Stimulated activated CD4-positive, alpha-beta T cell treated with anti-CD3 and anti-CD28 coated beads, Interleukin-4, amount 100 ng/mL, for 48 hours (primary cell): ENCODE measurements at places on chromosomes 13 and 19.
A peak's percentile ranks its signal among the peaks of the same experiment; 100 is the strongest.

GRCh38 chr19:29118389-29118788, 94.6 kb downstream of the UQCRFS1 start:
- DNase-seq: no peak

- DNase-seq: no peak
These were observed 988 bp upstream of the CCDC169 start for GRCh38 chr13:36298535-36299068.

DNA sequence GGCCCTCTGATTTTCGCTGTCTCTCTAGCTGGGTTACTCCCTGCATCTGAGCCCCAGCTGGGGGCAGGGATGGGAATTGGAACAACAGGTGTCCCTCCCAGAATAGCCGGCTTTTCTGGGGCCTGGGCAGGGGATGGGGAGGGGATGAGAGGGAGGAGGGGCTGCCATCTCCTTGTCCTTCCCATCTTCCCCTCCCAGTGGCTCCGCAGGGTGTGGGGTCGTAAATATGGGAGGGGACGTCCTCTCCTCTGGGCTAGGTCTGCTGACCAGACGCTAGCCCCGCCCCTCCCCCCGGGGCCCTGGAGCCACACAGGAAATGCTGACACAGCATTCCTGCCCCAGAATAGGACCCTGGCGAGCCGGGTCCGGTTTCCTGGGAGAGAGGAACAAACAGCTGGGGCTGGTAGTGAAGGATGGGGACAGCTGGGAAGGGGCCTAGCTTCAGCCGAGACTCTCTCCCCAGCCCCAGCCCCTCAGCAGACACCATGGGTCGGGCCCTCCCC, 1.1 kb downstream of the RYR1 start:
- no peak for DNase-seq

DNA sequence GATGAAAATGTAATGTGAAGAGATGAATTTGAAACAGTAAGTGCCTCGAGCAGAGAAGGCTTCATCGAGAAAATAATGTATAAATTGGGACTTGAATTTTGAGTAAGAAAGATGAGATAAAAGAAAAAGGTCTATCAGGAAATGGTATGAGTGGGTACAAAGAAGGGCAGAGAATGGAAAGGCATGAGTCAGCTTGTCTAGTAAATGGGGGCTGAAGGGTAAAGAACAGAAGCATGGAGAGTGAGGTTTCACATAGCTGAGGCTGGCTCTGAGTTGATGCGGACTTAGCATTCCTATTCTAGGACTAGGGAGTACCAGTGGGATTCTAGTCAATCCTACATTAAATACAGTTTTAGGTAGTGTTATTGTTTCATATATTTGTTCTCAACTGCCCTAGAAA, 85.8 kb downstream of the ZC3H13 start:
- no peak for DNase-seq

- peak; percentile 99 for DNase-seq
These were observed 17.1 kb upstream of the ZNF846 start for GRCh38 chr19:9785367-9786331.

- DNase-seq: no peak
These were observed 175.8 kb downstream of the DCT start for GRCh38 chr13:94303644-94304174.

DNA sequence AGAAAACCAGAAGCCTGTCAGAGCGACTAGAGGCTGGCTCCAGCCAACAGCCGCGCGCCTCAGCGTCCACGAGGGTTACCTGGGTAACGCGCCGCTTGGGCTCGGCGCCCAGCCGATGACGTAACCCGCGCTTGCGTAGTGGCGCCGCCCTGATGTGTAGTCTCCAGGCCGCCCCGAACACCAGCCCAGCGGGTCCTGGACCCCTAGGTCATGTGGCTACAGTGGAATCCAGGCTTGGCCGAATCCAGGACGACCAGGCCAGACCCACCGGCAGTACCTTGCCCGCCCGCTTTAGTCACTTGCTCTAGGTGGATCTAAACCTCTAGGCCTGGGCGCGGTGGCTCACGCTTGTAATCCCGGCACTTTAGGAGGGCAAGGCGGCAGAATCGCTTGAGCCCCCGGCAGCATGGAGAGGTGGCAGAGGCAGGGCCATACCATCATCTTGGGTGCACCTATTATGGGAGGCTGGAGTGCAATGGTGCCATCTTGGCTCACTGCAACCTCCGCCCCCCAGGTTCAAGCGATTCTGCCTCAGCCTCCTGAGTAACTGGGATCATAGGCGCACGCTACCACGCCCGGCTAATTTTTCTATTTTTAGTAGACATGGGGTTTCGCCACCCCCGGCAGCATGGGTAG, 7.2 kb upstream of the ZNF606 start:
- DNase-seq: peak; percentile 26

GRCh38 chr19:16942583-16942982, 53.8 kb downstream of the F2RL3 start:
- no peak for DNase-seq

- DNase-seq: no peak
These were observed 3.3 kb downstream of the COL4A1 start for GRCh38 chr13:110303644-110304043.

DNA sequence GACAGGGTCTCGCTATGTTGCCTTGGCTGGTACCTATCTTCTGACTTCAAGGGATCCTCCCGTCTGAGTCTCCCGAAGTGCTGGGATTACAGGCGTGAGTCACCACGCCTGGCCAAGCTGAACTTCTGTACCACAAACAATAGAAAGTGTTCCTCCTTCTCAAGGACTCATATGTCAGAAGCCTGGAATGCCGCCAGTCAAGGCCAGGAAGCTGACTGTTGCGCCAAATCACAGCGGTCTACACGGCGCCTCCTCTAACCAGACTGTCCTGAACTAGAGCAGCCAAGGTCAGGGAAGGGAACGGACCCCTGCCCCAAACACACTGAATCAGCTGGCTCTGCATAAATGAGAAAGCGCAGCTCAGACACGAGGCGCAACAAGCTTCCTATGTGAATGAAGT, 14.6 kb downstream of the RAB20 start:
- DNase-seq: no peak

DNA sequence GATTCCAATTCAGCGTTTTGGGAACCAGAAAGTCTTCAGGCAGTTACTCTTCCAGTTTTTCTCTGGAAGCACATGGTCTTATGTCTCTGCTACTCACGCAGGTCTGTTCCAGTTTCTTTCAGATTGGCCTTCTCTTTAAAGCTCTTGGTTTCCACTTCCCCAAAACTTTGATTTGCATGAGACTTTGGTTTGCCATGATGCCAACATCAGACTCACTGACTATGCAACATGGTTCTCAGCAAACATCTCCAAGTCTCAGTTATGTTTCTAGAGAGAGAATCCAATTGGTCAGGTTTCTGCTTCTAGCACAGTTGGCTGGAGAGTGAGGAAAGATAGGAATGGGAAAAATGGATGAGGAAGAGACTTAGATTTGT, 3.1 kb downstream of the AKAP11 start:
- DNase-seq: no peak

DNA sequence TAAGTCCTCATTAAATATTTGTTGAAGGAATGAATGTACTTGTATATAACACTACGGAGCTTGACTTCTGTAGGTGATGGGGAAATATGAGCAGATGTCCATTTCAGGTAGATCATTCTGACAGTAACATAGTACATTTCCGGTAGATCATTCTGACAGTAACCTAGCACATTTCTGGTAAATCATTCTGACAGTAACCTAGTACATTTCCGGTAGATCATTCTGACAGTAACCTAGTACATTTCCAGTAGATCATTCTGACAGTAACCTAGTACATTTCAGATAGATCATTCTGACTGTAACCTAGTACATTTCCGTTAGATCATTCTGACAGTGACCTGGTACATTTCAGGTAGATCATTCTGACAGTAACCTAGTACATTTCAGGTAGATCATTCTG, 2.5 kb downstream of the PHF11 start:
- DNase-seq: no peak

DNA sequence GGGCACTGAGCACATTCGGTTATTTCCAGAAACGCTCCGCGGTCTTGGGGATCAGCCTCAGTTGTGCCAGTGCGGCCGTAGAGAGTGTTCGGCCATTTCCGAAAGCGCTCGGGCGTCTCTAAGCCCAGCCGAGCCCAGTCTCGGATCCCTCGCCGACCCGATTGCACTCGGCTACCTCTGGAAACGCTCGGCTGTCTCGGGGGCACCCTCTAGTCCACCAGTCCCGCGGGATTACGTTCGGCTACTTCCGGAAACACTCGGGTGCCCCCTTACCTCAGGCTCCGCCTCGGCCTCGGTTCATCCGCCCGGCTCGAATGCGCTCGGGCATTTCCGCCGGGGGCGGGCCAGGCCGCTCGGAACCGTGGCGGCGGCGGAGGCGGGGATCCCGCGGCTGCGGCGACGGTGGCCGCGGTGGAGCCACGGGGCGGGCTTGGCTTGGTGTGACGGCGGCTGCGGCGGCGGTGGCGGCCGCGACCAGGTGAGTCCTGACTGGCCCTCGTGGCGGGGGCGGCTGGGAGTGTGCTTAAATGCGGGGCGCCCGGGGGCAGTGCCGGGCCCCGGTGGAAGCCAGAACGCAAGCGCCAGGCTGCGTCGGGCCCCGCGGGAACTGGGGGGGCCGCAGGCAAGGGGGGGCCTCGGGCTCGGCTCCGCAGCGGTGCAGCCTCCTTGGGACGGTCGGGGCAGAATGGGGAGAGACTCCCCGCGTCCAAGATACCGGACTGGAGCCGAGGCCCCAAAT, at the start of gene PIK3R2:
Gene PIK3R2 (plus strand): TSS at position 347 of the 739 bp plus-strand sequence. CDS start 2,717 bp downstream, outside the sequence.
- peak; percentile 100 for DNase-seq

- no peak for DNase-seq
These were observed 26.1 kb downstream of the IPO5 start for GRCh38 chr13:97979556-97979955.

GRCh38 chr19:53812335-53812734, 11.8 kb downstream of the NLRP12 start:
- DNase-seq: no peak

GRCh38 chr13:112658808-112659207, 31.0 kb upstream of the ATP11A start:
- no peak for DNase-seq

DNA sequence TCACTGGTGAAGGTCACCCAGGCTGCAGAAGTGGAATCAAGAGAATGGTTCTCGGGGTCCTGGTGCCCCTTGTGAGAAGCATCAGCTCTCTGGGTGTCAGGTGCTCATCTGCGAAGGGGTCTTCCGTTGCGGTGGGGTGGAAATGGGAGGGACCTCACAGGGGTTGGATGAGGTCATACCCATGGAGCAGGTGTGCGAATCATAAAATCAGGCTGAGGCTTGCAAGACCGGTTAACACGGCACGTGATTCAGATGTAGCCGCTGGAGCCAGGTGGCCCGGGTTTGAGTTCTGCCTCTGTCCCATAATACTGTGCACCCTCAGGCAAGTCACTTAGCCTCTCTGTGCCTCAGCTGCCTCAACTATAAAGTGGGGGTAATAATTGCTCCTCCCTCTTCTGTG, 3.9 kb upstream of the KLK15 start:
- no peak for DNase-seq

DNA sequence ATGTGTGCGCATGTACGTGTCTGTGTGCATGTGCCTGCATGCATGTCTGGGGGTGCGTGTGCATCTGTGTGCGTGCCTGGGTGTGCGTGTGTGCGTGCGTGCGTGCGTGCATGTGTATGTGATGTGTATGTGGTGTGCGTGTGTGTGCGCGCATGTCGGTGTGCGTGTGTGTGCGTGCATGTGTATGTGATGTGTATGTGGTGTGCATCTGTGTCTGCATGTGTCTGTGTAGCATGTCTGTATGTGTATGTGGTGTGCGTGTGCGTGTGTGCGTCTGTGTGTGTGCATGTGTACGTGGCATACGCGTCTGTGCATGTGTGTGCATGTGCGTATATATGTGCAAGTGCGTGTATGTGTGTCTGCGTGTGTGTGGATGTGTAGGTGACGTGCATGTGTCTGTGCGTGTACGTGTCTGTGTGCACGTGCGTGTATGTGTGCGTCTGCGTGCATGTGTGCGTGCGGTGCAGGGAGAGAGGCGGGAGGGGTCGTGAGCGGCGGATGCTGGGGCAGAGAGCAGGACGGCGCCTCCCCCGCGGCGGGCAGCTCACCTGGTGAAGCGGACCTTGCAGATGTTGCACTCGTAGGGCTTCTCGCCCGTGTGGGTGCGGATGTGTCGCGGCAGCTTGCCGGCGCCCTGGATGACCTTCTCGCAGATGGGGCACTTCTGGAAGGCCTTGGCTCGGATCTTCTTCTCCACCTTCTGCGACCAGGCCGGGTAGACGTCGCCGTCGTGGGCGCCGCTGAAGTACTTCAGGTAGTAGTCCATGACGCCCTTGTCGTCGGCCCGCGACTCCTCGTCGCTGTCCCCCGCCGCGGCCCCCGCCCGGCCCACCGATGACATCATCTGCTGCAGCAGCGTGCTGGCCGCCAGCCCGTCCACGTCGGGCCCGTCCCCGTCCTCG, 13.0 kb downstream of the ZBTB7A start:
- no peak for DNase-seq

- no peak for DNase-seq
These were observed at the start of gene SLITRK1 for GRCh38 chr13:83881917-83882605. Gene SLITRK1, minus strand, starts transcription at chr13:83882474. Its CDS starts 967 bp downstream, at chr13:83881507.

DNA sequence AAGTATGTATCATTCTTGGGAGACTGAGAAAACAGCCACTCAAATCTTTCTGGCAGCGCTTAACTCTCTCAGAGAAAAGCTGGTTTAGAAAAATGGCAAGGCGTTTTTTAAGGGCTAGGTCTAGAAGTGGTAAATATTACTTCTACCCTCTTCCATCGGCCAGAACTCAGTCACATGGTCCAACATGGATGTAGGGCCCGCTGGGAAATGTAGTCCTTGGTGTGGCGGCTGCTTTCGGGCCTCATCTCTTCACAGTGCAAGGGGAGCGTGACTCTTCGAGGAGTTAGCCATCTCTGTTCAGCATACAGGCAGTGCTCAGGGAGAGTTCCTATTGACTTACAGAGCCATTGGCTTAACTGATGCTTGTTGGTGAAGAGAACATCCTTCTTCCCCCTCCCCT, 6.3 kb downstream of the VSTM2B start:
- no peak for DNase-seq

DNA sequence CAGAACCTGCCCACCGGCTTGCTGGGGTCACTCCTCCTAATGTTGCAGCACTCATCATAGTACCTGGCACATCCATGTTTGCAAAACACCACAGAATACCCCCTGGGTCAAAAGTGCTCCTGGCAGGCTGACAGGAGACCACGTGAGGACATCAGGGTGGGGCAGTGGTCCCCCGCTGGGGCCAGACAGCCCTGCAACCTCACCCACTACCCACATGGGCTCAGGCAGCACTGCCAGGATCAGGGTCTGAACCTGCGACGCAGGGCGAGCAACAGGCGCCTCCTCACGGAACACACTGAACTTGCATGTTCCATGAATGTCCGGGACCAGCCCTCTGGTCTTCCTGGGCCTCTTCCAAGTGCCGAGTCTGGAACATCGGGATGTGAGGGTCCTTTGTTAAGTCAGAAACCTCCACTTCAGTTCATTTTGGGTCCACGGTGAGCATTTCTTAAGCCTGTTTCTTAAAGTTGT, 1.4 kb upstream of the SLC7A9 start:
- DNase-seq: no peak

GRCh38 chr13:75669706-75670105, 33.6 kb downstream of the LMO7 start:
- DNase-seq: no peak

GRCh38 chr13:113886561-113887112, 22.8 kb upstream of the GAS6 start:
- DNase-seq: no peak

GRCh38 chr13:109427148-109427547, 359.2 kb downstream of the IRS2 start:
- DNase-seq: no peak
